A375 (cell line): ENCODE measurements at places on chromosomes 13 and 19. TPM values are rescaled to one million over a fixed set of nuclear protein-coding genes. Genes with fewer than 3 reads are reported as not detected.

The SLC46A3 gene
- total RNA-seq = 2.9 TPM in 2 replicates

The PDE4A gene
- total RNA-seq = 4.5 and 4.9 TPM in 2 replicates

The APOE gene
- 4.5 and 4.9 TPM in 2 replicates for total RNA-seq

The ZNF835 gene
- 0.98 and 2.0 TPM in 2 replicates for total RNA-seq

The ANGPTL8 gene
- total RNA-seq = not detected in 2 replicates

The ERICH4 gene
- not detected in 2 replicates for total RNA-seq

The LYPD3 gene
- total RNA-seq = 0.85 and 0.94 TPM in 2 replicates

The UHRF1 gene
- 99.7 and 107 TPM in 2 replicates for total RNA-seq

The SYNE4 gene
- 0.19 TPM in 1 of 2 replicates, not detected in the other for total RNA-seq

The TMIGD2 gene
- not detected in 2 replicates for total RNA-seq

The CCL25 gene
- not detected in 2 replicates for total RNA-seq

The LRRC63 gene
- total RNA-seq = 0.08 and 0.13 TPM in 2 replicates

The ZNF225 gene
- 3.8 and 5.5 TPM in 2 replicates for total RNA-seq

The TRPC4 gene
- 4.0 and 6.5 TPM in 2 replicates for total RNA-seq

The RAB3A gene
- 2.9 and 4.9 TPM in 2 replicates for total RNA-seq

The IL11 gene
- 27.0 and 27.7 TPM in 2 replicates for total RNA-seq

The GRWD1 gene
- 79.1 and 89.2 TPM in 2 replicates for total RNA-seq

The SH2D3A gene
- 1.1 and 2.3 TPM in 2 replicates for total RNA-seq

The ZNF709 gene
- total RNA-seq = 0.45 and 0.98 TPM in 2 replicates

The ZNF222 gene
- 5.7 and 8.8 TPM in 2 replicates for total RNA-seq

The EPSTI1 gene
- 0.72 TPM in 1 of 2 replicates, not detected in the other for total RNA-seq

The FAM124A gene
- 0.24 and 0.57 TPM in 2 replicates for total RNA-seq

The SERPINE3 gene
- total RNA-seq = not detected in 2 replicates

The SULT2A1 gene
- not detected in 2 replicates for total RNA-seq
